ENCODE measurements at places on chromosomes 1 and 21.

DNA sequence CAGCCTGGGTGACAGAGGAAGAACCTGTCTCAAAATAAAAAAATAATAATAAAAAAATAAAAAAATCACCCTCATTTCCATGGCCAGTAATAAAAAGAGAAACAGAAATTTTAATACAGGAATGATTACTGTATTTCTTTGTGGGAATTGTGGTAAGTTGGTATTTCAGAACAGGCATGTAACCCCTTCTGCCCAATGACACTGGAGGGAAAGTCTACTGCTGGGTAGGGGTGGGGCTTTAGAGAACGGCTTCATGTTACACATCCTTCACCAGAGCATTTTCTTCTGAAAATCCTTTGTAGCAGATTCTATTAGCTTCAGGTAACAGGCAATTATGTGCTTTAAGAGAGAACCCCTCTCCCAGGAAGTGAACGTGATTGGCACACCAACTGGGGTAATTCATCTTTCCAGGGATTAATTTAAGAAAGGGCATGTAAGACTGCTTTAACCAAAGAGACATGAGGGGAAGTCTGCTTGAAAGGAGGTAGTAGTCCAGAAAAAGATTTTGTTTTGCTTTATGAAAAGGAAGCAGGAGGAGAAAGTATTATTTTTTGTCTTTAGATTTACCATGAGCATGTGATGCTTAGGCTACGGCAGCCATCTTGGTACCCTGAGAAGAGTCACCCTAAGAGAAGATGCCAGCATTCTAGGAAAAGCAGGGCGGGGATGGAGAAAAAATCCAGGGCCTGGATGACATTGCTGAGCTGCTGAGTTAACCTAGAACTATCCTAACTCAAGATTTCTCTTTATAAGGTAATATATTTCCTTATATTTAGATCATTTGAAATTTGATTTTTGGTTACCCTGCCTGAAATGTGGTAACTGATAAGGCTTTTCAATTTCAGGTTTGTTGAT is 57.7 kb upstream of the DPT start:
- peak; percentile 46 for DNase-seq

DNA sequence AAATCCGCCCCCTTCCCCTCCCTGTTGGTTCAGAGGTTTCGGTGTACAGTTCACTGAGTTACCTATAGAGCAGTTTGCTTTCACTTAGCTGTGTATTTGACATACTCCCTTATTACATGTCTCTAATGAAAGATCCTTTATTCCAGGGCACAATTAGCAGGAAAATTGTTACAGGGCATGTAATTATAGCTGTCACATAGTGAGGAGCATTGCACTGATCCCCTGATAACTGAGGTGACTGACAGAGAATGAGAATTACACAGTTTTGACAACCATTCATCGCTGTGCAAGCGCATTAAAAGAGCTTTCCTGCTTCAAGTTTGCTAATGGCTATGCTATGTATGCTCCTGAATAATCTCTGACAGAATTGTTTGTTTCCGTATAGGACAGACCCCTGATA is 26.9 kb downstream of the DAP3 start:
- no peak for DNase-seq

DNA sequence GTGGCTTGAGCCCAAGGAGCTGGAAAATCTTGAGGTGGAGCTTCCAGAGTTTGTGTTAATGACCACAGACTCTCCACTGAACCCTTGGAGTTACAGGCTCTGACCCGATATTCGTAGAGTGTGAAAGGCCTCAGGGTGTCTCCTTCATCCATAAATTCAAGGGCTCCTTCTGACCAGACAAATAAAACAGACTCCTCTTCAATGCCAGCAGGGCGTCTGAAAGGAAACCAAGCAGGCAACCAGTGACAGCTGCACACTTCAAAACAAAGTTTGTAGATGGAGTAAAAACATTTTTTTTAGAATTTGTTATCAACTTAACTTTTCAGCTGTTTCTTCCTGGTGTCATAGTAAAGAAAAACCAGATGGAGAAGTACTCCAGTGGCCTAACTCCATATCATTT is 161.1 kb downstream of the KCTD3 start:
- no peak for DNase-seq

- DNase-seq, result no peak
Observed at GRCh38 chr1:159142391-159142663, 29.1 kb upstream of the CADM3 start.

DNA sequence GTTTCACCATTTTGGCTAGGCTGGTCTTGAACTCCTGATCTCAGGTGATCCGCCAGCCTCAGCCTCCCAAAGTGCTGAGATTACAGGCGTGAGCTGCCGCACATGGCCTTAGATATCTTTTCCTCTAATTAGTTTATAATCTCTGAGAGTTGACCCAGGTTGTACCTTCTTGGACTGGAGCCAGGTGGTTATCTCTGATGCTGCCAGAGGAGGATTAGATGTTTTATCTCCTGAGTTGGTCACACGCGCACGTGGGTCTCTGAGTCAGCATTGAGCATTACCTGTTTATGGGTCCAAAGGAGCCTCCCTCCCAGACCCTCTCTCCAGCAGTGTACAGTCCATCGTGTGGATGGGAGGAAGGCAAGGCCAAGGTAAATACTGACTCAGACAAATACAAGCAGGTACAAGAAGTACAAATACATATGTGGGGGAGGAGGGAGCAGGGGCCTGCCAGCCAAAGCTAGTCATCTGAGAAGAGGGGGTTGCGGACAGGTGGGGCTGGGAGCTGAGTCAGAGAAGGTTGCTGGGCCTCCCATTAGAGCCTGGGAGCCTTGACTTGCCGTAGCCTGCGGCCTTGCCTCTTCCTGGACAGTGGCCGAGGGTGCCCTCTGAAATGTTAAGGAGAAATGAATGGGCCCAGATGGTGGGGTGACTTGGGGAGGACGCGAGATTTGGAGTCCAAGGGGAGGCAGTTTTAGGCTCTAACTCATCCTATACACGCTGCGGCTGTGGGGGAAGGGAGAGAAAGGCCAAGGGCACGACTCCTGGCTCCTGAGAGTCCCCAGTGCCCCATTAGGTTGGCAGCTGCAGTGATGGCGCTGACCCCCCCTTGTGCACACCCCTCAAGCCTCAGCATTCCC is 13.1 kb downstream of the IL6R start:
- no peak for DNase-seq

DNA sequence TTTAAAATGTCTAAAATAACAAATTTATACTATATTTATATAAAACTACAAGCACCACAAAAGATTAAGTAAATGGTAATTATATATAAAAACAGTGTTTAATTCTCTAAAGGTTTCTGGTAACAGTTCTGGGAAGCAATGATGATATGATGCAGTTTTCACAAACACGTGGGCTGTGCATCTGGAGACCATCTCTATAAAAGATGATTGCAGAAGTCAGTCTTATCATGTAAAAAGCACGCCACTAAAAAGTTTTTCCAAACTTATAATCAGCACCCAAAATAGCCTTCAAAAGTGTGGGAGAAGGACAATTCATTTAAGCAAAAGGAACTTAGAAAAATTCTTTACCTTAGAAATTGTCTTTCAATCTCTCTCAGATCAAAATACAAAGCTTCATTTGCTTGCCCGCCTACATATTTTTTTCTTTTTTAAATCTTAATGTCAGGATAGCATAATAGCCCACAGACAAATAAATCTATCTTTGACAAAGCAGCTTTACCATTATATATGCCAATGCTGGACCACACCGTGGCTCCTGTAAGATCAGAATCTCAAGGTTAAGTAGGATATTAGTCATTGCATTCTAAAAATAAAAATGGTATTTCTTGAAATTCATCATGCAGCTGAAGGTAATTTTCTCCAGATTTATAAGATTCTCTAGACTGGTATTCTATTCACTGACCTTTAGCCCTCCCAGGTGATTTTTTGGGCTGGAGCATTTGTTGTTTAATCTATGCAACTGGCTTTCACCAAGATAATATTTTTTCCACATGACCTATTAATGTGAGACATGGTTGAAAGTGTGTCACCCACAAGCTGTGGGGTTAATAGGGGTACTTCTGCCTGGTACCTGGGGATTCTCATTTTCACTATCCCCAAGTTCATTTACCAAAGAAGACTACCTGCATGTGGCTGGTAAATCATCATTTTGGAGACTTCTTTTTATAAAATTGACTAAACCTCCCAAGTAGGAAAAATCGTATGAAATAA is 189.6 kb upstream of the ST6GALNAC5 start:
- DNase-seq, result no peak

- no peak for DNase-seq
Observed at GRCh38 chr1:224168859-224169380, 14.1 kb upstream of the DEGS1 start.

GRCh38 chr21:17231124-17231523 is 281.7 kb upstream of the CXADR start:
- DNase-seq, result no peak

GRCh38 chr1:119467219-119467618 is 39.8 kb upstream of the HSD3B1 start:
- DNase-seq, result no peak

- no peak for DNase-seq
Observed at GRCh38 chr1:230717251-230717650, 3.3 kb upstream of the AGT start.

GRCh38 chr21:45873418-45873817 is 108.2 kb upstream of the COL6A1 start:
- DNase-seq, result no peak

DNA sequence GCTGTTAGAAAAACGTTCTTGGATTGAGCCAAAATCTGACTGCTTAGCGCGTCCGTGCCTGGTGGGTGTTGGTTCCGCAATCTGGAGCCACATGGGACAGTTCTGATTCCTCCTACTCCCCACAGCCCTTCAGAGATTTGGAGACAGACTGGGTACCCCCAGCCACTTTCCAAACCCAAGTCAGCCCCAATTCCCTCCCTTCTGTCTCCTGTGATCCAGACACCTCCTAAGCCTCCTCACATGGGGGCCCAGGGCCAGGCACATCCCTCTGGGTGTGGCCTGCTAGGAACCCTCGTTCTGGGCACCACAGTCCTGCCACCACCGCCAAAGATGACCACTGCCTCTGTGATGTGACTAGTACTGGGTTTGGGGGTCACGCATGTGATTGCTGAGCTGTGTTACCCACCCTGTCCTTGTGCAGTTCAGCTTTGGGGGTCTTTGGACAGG is 4.8 kb downstream of the PLA2G5 start:
- DNase-seq, result no peak

- DNase-seq, result no peak
Observed at GRCh38 chr1:10161541-10162290, 48.7 kb upstream of the KIF1B start.

DNA sequence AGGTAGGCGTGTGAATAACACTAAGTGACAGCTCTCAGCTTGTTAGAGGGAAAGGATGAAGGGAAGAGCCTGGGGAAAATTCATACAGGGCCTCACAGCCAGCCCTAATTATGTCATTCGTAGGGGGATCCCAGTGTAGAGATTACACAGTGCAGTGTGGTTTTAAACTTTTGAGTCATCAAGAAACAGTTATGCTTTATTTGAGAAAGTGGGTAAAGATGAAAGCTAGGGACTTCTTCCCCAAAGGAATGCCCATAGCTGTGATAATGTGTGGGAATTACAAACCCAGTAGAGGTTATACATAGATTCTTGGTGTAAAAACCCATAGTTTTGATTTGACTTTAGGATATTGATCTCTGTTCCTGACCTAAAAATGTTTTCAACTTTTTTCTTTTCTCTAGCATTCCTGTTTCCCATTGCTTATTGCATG is 1.9 kb downstream of the TTF2 start:
- DNase-seq, result no peak

GRCh38 chr21:38487901-38488639 is 10.2 kb downstream of the ERG start:
- no peak for DNase-seq

- peak; percentile 85 for DNase-seq
Observed at GRCh38 chr21:43789276-43790009, at the start of gene RRP1. TSS of gene RRP1 (plus strand) at chr21:43789577. CDS start at chr21:43789630, 53 bp downstream.
